Activated naive CD4-positive, alpha-beta T cell treated with anti-CD3 and anti-CD28 coated beads, Interleukin-2, amount 50 U/mL, for 72 hours (primary cell): ENCODE measurements at places on chromosomes 2 and 18.

DNA sequence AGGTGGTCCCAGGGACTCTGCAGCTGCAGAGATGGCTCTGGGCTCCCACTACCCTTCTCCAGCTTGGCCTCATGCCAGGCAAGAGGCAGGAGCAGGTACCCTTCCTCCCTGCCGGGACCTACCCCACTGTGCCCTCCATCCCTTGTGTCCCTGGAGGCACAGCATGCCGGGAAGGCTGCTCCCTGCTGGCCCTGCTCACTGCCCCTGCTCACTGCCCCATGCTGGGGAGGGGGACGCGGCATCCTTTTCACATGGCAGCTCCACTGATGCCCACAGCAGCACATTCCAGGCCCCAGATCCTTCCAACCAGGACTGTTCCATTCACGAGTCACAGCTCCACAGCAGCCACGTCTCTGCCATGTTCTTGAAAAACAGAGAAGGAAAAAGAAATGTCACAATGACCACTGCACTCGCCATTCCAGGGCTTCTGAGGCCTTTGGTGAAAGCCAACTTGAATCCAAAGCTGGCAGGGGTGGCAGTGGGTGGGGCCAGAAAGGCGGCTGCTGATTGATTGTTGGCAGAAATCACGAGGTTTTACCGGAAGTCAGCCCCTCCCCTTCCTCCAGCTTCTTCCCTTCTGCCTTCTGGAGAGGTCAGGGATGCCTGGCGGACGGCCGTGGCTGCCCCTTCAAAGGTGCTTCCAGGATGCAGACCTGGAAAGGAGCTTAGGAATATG, 268.0 kb downstream of the CYP26B1 start:
- DNase-seq = peak; percentile 13

DNA sequence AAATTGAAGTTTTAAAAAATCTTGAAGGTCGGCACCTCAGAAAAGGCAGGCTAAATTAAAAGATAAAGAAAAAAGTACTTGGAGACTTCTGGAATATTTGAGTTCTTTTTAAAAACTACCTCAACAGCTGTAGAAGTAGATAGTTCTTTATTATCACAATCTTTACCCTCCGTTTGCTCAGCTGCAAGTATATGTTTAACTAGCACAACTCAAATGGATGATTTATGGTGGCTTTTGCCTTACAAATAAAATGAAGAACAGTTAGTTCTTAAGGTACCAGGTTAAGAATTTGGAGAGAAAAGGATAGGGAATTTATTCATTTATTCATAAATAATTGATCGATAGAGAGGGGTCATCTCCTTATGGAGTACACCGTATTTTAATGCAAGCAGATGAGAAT, 237.6 kb upstream of the FOSL2 start:
- no peak for DNase-seq

GRCh38 chr2:62334440-62335058, 138.6 kb downstream of the B3GNT2 start:
- no peak for DNase-seq

DNA sequence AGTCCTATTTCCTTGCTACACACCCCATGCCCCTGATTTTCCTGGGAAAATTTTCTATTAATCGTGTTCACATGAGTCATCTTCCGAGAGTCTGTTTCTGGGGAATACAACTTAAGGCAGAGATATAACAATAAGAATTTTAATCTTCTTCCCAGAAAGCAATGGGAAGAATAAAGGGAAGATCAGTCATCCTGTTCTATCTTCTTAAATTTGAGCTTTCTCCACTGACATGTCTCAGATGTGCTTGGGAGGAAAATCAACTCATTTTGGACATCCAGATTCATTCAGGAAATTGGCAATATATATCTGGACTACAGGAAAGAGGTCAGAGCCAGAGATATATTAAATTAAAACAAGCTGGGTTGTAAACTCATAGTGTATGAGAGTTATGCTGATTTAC, 62.3 kb upstream of the SPAG16 start:
- no peak for DNase-seq

GRCh38 chr18:55338978-55339650, 248.9 kb downstream of the TCF4 start:
- no peak for DNase-seq

- DNase-seq = no peak
These were observed 50.5 kb downstream of the ZFP36L2 start for GRCh38 chr2:43175876-43176275.

- no peak for DNase-seq
These were observed 3.0 kb upstream of the RND3 start for GRCh38 chr2:150490466-150490865.

DNA sequence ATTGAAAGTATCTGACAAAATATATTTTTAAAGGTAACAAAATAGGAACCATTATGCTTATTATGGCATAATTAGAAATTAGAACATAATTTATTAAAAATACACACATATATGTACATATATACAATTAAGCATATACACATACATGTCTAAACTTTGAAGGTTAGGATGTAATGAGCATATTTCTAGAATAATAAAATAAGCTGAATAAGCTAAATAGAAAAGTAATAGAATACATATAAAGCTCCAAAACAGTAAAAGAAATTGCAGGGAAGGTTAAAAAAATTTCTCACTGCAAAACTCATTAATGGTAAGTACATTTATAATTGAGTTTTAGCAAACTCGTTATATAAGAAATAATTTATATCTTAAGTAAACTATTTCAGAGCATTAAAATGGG, 1561.5 kb upstream of the ZEB2 start:
- DNase-seq = no peak
